ENCODE measurements at places on chromosomes 2 and 18. TPM values are rescaled to one million over a fixed set of nuclear protein-coding genes. Genes with fewer than 3 reads are reported as not detected.

- no peak for ATAC-seq
Measured at GRCh38 chr2:146241023-146241422, 1603.8 kb upstream of the ACVR2A start.

- ATAC-seq: peak; percentile 98
Measured at GRCh38 chr18:22391407-22392345, 26.0 kb downstream of the CTAGE1 start.

DNA sequence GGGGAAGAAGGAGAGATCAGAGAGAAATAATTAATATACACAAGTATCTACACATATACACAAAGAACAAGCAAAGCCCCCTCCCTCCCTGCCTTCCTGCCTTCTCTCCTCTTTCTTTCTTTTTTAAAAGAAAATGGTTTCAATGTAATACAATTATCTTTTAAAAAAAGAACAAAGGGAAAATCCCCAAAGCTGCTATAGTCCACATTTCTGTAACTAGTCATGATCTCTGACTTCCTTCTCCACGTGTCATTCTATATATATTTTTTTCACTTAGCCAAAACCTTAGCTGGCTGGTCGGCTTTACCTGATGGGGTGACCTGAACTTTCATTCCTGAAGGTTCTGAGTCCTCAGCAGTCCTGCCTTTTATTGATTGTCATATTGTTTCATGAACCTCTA, 44.3 kb downstream of the MAP3K20 start:
- no peak for ATAC-seq

Gene M1AP
- 0.09 TPM for total RNA-seq

DNA sequence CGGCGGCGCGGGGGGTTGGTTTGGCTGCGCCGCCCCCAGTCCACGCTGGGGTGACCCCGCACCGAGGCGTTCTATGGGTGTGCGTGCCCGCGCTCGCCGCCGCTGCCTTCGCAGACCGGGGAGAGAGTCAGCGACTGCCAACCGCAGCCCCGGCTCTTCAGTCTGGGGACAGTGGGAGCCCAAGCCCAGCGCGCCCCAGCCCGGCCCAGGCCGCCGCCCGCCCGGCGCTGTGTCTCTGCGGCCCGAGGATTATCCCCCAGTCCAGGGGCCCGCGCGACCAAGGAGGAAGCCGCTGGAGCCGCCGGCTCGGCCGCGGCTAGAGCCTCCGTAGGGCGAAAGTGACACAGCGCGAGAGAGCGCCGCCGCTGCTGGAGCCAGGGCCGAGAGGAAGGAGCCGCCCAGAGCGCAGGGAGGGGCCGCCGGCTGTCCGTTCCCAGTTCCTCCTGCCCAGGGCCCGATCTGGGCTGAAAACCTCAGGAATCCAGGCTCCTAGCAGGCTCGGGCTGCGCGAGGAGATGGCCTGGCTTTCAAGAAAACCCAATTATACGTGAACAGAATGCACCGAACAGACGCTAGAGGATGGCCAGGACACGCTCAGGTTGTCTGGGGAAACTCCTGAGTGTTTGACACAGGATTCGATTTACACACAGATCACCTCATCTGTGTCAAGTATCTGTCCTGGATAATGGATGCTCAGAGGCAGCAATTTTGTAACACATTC, 2.4 kb downstream of the CTIF start:
- peak; percentile 50 for ATAC-seq

- peak; percentile 49 for ATAC-seq
Measured at GRCh38 chr18:78713069-78713468, 266.5 kb upstream of the SALL3 start.

DNA sequence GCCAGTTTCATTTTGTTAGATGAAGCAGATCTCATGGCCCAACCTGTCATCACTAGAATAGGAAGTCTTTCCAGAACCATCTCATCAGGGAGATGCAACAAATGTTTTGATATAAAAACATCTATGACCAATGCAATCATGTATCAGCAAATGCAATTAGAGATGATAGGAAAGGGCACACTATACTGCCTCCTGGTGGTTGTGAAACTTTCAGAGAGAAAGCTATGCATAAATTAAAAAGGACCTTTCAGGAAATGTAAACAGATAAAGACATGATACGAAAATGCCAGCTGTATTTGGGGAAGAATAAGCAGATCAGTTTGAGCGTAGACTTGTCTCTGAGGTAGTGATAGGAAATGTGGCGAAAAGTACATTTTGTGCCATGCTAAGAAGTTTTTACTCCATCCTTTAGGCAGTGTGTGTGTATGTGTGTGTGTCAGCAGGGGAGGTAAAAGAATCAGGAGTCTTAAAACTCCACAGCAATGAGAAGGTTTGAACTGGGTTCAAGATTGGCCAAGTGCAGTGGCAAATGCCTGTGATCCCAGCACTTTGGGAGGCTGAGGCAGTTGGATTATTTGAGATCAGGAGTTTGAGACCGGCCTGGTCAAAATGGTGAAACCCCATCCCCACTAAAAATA, 479.3 kb downstream of the CPS1 start:
- peak; percentile 25 for ATAC-seq

DNA sequence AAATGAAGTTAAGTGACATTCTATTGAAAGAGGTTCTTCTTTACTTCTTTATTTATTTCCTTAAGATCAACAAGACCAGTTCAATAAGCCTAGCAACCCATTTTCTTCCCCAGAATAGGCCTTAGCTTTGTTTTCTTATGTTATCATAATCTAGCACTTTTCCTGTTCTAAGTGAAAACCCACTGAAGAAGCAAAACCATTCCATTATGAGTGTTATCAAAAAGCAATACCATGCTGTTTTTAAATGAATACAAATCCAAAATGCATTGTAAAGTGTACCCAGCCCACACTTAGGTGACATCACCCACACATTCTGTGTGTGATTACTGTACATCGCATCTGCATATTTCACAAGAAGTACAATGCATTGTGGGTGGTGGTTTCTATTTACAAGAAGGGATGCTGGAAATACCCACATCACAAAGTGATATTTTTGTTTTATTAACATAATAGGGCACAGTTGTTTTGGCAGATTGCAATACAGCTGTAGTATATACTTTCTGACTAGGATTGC, 679.5 kb downstream of the KCNJ3 start:
- ATAC-seq: peak; percentile 96

- no peak for ATAC-seq
Measured at GRCh38 chr2:38549851-38550250, 52.9 kb downstream of the HNRNPLL start.

All from motor neuron (in vitro differentiated cells).